ENCODE measurements at places on chromosomes 3 and 15.

GRCh38 chr15:73915082-73915481 is 11.2 kb upstream of the LOXL1 start:
- no peak for DNase-seq

DNA sequence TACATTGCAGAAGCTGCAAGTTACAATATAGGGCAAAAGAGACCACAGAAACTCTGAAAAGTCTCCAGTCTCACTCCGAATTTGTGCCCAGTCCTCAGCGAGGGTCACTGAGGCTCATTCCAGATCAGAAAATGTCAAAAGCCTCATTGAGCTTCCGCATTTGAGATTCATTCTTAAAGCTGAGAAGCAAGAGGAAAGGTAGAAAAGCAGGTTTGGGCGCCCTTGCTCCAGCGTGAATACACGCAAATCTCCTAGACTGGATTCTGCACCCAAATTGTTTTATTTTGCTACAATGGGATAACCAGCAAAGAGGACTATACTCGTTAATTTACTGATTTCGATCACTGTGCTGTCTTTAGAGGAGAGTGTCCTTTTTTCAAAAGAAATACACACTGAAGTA is 212.2 kb downstream of the STT3B start:
- no peak for DNase-seq

DNA sequence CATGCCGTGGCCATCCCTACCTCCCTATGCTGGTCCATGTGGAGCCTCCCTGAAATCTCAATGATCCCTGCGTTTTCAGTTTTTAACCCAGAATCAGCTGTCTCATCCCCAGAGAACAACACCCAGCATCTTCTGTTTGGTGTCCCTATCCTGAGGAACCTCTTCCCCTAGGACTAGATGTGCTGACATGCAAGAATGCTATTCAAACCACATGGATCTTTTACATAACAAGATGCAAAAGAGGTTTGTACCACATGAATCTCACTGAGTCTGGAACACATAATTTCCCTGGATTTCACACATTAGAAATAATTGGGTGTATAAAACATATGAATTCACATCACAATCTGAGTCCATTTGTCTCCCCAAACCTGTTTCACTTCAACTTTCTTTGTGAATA is 174.6 kb upstream of the NECTIN3 start:
- DNase-seq, result no peak

GRCh38 chr3:64220161-64220914 is 4.9 kb downstream of the PRICKLE2 start:
- no peak for DNase-seq

DNA sequence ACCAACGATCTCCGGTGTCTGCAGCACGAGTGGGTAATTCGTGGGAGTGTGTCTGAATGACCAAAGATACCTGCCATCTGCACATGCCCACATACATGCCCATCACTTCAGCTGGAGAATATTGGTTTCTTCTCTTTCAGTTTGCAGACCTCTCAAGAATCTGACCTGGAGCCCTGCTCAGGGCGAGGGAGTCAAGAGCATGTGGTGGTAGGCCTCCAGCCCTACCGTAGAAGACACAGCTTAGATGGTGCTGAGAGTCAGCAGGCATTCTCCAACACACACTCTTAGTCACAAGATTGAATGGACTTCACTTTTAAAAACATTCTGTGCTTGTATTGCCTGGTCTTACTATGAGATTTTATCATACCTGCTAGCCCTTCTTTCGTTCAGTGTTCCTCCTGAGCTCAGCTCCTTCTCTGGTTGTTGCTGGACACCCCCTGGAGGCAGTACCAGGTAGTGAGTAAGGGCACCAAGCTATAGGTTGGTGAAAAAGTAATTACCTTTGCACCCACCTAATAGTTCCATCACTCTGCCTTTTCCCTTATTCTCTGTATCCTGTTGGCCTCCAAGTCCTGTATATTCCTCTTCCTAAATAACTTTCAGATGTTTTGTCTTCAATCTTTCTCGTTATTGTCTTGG is 252.0 kb downstream of the CACNA2D3 start:
- no peak for DNase-seq

DNA sequence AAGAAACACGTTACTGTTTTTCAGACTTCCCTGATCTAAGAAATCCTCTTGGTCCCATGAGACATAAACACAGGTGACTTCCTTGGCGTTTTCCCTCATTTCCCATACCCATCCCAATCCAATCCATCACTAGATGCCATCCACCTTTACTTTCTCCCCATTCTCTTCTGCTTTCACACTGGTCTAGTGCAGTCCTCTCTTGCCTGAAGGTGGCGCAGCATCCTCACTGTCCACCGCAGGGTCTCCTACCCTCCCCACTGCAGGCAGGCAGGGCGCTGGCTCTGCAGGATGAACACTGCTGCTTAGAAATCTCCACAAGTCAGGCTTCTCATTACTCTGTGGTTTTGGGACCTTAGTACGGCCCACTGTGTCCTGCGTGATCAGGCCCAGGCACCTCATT is 58.2 kb downstream of the RAB7A start:
- DNase-seq, result peak; percentile 73

DNA sequence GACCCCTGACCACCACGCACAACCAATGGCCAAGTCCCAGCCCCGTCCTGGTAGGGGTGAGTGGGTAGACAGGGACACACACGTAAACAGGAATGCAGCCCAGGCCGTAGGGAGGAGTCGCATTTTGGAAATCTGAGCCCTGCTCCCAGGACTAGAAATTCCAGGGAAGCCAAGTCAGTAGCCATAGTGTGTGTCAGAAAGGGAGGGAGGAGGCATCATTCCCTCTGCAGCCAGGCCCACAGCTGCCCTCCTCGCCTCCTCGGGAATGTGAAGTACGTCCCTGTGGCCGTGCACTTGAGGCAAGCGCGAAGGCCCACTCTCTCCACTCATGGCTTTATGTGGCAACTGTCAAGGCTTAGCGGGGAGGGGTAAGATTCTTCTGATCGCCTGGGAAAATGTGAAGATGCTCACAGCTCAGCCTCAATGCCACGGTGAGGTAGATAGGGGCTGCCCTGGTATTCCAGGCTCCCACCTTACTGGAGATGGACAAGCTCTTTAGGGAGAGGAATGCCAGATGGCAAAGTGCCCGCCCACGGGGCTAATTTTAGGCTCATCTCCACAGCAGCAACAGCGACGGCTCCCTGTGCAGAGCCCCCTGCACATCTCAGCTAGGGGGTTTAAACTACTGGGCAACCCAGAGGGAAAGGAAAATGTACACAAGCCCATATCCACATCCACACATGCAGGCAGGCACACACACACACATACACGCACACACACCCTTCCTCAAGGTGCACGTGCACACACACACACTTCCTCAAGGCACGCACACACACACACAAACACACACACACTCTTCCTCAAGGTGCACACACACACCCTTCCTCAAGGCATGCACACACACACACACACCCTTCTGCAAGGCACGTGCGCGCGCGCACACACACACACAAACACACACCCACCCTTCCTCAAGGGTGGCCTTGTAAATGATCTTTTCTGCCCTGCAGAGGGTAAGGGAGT is 65.5 kb downstream of the ADCY5 start:
- DNase-seq, result no peak

DNA sequence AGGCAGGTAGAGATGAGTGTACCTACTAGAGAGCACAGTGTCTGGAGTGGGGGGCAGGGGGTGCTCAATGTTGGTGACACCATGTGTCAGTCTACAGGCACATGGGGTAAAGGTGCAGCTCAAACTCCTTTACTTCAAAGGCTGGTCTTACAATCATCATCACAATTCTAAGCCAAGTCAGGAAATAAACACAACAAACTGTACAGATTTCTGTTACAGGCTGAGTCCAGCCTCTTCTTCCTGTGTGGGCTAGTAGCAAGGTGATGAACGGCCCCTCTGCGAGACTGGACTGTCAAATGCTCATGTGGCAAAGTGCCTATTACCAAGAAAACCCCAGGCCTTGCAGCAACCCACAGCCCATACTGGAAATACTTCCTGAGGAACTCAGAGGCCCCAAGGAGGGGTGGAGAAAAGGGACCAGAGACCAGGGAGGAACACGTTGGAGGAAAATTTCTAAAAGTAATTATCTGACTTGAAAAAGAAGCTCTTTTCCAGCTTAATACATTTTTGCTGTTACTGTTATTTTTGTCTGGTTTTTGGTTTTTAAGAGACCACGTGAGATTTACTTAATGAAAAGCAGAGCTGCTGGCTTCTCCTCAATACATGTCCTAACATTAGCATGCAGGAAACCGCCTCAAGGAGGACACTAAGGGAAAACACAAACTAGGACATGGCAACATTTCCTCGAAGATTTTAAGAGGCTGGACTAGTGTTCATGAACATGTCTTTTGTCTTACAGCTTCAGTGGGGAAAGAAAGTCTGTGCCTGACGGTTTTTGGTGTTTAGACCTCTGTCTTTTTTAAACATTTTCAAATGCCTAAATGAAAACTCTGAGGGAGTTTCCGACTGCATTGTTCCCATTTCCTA is 29.5 kb downstream of the TBC1D2B start:
- DNase-seq, result peak; percentile 47

GRCh38 chr3:23166845-23167244 is 36.3 kb upstream of the UBE2E2 start:
- no peak for DNase-seq

GRCh38 chr3:174792864-174793263 is 66.3 kb upstream of the NAALADL2 start:
- DNase-seq, result no peak

DNA sequence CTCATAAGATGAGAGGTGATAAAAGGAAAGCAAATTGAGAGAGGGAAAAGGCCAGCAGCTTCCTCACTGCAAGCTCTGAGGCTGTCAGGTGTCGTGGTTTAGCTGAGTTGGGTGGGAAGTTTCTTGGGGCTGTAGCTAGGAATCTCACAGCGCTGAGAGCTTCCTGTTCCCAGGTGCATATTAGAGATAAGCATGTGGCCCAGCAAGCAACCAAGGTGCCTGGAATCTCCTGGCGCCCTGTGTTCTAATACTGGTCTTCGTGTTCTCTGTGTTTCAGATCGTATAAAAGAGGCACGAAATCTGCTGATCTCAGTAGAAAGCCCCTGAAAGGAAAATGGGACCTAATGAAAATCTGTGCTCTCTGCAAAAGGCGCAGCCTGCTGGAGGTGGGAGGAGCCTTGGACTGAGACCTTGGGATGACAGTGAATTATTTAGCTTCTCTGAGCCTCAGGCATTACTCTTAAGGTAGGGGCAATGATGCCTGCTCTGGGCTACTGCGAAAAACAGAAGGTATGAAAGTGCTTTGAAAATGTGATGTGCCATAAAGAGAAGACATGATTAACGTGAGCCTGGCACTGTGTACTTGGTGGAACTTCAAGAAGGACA is 499.9 kb downstream of the TBL1XR1 start:
- no peak for DNase-seq

DNA sequence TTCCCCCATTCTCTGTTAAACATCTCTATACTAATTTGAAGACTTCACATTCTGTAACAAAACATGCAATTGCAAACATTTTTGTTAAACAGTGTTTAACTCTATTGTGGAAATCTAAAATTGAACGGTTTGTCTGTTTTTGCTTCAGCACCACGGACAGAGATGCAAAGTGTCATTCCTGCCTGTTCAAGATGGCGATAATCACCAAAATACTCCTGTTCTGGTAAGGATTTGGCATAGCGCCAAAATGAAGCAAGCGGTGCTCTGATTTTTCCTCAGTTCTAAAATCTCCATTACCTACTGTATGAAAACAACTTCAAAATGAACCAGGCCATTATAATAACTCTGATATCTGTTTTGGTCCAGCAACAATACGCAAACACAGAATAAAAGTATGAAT is 129.7 kb upstream of the TUSC7 start:
- DNase-seq, result no peak

- DNase-seq, result peak; percentile 55
Measured at GRCh38 chr3:184284696-184285095, 8.9 kb downstream of the ECE2 start.

GRCh38 chr15:70521576-70522322 is 241.6 kb downstream of the UACA start:
- DNase-seq, result no peak

DNA sequence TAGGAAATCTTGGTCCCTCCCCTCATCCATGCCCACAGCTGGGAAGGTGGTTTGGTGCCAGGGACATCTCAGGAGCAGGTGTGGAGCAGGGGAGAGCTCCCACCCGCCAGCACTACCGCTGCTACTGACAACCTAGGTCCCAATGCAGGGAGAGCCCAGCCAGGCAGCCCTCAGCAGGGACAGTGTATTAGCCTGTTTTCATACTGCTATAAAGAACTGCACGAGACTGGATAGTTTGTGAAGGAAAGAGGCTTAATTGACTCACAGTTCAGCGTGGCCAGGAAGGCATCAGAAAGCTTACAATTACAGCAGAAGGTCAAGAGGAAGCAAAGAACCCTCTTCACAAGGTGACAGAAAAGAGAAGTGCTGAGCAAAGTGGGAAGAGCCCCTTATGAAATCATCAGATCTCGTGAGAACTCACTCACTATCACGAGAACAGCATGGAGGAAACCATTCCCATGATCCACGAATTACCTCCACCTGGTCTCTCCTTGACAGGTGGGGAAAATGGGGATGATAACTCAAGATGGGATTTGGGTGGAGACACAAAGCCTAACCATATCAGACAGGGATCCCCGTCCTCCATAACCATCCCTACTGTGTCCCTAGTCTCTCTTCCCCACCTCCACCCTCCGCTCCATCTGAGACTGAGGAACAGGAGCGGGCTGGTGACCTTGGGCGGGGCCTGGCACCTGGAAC is 218.6 kb downstream of the TBC1D2B start:
- no peak for DNase-seq

- no peak for DNase-seq
Measured at GRCh38 chr3:168036619-168037018, 59.1 kb downstream of the GOLIM4 start.

GRCh38 chr15:83830381-83830780 is 176.5 kb downstream of the ADAMTSL3 start:
- DNase-seq, result no peak

DNA sequence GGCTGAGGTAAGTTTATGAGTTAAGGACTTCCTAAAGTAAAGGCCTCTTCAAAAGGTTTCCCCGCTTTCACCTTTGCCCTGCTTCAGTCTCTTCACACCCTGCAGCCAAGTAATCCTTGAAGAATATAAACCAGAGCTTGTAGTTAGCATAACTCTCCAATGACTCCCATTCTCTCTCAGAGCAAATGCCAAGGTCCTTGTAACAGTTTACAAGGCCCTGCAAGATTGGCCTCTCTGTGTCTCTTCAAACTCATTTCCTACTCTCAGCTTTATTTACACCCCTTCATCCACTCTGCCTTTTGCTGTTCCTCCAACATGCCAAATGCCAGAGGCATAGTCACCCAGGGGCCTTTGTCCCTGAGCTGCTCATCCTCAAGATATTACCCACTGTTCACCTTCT is 60.5 kb upstream of the MME start:
- no peak for DNase-seq

DNA sequence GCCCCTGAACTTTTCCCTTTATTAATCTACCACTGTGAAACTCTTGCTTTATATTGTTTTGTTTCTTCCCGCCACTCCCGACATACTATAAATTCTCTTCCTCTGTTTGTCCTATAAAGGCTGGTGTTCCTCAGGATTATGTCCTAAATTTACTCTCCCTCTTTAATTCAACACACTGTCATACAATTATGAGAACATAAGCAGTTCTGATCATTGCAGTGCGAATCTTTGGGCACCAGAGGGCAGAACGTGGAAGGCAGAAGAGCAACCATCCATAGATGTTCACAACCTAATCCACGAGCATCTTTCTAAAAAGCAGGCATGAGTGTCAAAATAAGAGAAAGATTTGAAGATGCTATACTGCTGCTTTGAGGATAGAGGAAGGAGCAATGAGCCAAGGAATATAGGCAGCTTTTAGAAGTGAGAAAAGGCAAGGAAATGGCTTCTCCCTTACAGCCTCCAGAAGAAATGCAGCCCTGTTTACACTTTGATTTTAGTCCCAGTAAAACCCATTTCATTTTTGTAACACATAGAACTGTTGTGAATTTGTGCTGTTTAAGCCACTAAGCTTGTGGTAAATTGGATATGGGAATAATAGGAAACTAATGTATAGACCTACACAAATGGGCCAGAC is 179.4 kb downstream of the GBE1 start:
- peak; percentile 7 for DNase-seq
